ENCODE measurements at places on chromosomes 2 and 18. TPM values are rescaled to one million over a fixed set of nuclear protein-coding genes. Genes with fewer than 3 reads are reported as not detected.

Gene NEU2
- not detected for polyA plus RNA-seq

Gene FEV
- polyA plus RNA-seq: not detected

Gene IGFBP5
- 1,767 TPM for polyA plus RNA-seq

Gene IL36B
- not detected for polyA plus RNA-seq

Gene MYO7B
- polyA plus RNA-seq: 0.55 TPM

Gene DNAH6
- 0.09 TPM for polyA plus RNA-seq

Gene RNF125
- polyA plus RNA-seq: 0.09 TPM

Gene DTNA
- polyA plus RNA-seq: 10.8 TPM

Gene TMEM247
- not detected for polyA plus RNA-seq

Gene TXNDC2
- polyA plus RNA-seq: 0.16 TPM

Gene TMEM131
- polyA plus RNA-seq: 14.0 TPM

Gene ABCG8
- polyA plus RNA-seq: not detected

Gene CNGA3
- polyA plus RNA-seq: not detected

DNA sequence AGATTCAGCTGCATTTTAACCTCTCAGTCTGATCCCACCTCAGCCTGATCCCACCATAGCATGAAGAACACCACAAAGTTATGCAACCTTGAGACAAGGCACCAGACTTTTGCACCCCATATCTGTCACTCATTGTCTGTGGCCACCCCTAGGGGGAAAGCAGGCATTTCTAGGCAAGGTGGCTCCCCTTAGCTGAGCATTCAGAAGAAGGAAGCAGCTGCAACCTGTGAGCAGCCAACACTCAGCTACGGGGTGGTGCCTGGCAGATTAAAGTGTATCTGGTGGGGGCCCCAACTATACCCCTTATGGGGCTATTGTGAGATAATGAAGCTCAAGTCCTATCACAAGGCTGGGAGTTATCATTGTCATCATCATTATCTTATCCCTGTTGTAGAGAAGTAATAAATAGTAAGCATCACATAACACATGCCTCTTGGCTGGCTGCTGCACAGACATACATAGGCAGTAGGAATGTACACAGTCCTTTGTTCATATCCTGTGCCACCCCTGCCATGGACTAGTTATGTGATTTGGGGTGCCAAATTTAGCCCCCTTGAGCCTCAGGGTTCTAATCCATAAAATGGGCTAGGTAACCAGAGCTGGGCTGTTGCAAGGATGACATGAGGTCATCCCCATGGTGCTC is 20.6 kb upstream of the TMEM163 start:
- no peak for DNase-seq

DNA sequence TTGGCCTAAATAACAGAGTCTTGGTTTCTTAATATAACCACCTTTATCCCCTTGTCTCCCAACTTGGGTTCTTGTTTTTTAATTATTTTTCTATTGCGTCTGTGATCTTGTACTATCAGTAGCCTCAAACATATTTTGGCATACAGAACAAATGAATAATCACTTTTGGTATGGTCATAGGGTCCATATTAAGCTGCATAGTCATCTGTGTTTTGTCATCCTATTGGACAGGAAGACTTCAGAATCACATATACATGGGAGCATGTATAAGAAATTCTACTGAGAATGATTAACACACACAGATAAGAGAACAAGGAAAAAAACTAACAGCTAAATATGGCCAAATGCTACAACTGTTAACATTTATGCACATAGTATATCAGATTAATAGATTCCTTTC is 126.0 kb downstream of the MEP1B start:
- DNase-seq: peak; percentile 74

- peak; percentile 18 for DNase-seq
Observed at GRCh38 chr18:57447154-57447621, 12.0 kb downstream of the ONECUT2 start.

GRCh38 chr2:120162716-120163115 is 60.5 kb downstream of the TMEM185B start:
- no peak for DNase-seq

GRCh38 chr2:147559070-147559725 is 285.6 kb upstream of the ACVR2A start:
- no peak for DNase-seq

GRCh38 chr2:241902357-241902991 is 32.9 kb downstream of the RTP5 start:
- no peak for DNase-seq

- DNase-seq: no peak
Observed at GRCh38 chr2:181673173-181673572, 7.1 kb downstream of the NEUROD1 start.

DNA sequence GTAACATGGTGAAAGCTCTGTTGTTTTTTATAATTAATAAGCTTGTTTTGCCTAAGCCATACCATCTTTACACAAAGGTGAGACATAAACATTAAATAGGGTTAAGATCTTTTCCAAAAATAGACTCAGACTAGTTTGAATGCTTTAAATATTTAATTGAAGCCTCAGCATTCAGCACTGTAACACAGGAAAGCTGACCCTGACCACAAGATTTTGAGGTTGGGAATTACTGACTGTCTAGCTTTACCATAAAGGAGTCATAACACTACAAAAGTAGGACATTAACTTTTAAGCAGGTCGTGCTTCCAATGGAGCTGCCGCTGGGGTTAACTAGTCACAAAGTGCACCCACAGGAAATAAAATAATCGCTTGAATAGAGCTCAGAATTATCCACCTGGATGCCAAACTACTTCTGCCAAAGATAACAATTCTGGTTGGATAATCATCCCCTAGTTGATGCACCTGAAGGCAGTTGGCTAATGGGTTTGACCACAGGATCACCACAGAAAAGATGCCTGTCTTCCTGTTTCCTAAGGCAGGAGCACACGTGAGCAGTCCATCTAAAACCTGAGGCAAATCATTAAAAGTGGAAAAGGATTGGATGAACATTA is 106.2 kb downstream of the COBLL1 start:
- DNase-seq: no peak

DNA sequence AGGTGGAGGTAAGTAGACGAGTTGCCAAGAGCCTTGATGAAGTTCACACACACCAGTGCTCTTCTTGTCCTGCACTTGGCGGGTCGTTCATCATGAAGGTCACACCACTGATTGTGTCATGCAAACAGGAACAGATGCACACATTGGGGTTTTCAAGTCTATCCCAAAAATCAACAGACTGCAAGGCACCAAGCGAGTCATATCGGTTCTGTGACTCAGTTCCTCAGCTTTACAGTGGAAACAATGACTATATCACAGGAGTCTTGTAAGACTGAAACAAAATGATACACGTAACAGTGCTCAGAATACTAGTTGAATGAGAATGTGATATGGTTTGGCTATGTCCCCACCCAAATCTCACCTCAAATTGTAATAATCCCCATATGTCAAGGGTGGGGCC is 526.9 kb upstream of the ID2 start:
- peak; percentile 85 for DNase-seq

DNA sequence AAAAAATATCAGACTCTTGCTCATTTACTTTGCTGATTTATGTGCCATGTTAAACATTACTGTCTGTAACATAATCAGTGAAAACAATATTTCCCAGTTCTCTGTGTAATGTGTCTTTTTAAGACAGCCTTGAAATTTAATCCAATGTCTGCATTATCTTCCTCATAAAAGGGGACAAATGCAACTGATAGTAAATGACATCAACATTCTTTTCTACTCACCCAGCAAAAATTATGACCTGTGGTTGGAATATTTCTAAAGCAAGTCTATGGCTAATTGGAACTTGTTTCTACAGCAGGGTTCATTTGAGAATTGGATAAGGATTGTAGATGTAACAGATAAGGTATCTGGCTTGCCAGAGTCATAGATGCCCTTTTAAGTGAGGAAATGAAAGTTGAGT is 34.8 kb downstream of the C1D start:
- DNase-seq: peak; percentile 25
